ENCODE measurements at places on chromosomes 3 and 15. TPM values are rescaled to one million over a fixed set of nuclear protein-coding genes. Genes with fewer than 3 reads are reported as not detected.

RAB5A gene
- 15.9 TPM for total RNA-seq

AGBL1 gene
- total RNA-seq: not detected

GRCh38 chr3:155704771-155705559 lies 39.9 kb downstream of the PLCH1 start:
- DNase-seq: no peak

DNA sequence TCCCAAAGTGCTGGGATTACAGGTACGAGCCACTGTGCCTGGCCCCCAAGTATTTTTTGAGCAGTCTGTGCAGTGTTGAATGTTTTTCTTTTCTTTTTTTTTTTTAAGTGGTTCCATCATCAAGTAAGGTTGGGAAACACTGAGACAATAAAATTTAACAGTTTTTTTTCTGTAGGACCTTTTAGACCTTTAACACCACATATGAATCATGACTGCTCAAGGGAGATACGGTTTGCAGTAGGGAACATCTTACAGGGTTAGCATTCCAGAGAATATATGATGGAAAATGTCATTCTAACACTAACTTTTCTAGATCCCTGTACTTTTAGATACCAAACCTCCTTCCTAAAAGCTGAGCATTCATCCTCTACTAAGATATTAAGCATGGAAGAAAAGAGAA lies 41.7 kb downstream of the SNX4 start:
- DNase-seq: no peak

DNA sequence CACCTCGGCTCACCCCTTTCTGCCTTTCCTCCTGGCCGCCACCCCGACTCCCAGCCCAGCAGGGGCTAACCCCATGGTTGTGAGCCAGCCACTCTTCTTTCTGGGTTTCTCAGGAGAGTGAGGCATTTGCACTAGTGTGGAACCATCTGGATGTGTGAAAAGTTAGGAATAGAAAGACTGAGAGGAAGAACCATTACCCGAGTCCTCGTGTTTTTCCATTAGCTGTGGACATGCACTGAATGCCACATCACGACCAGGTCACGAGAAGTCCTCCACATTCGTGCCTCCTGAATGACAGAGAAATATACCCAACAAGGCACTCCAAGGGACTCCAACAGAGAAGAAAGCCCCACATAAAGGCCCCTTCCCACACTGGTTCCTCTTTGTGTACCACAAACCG lies 18.0 kb upstream of the RAD18 start:
- DNase-seq: no peak

GRCh38 chr3:188160751-188161150 lies 6.8 kb downstream of the LPP start:
- no peak for DNase-seq

- DNase-seq: no peak
Measured at GRCh38 chr3:84292128-84292527, 666.7 kb upstream of the CADM2 start.

RTP3 gene
- 0.41 TPM for total RNA-seq

- no peak for DNase-seq
Measured at GRCh38 chr15:100224206-100225185, 117.3 kb downstream of the ADAMTS17 start.

SNURF gene
- total RNA-seq: 12.5 TPM

FAM3D gene
- total RNA-seq: 0.17 TPM

- DNase-seq: no peak
Measured at GRCh38 chr3:135197246-135197645, 402.2 kb downstream of the EPHB1 start.

GRCh38 chr3:66317750-66318376 lies 97.1 kb downstream of the SLC25A26 start:
- no peak for DNase-seq

FBLN2 gene
- not detected for total RNA-seq

NUSAP1 gene
- 155 TPM for total RNA-seq

CCRL2 gene
- 6.6 TPM for total RNA-seq

DNA sequence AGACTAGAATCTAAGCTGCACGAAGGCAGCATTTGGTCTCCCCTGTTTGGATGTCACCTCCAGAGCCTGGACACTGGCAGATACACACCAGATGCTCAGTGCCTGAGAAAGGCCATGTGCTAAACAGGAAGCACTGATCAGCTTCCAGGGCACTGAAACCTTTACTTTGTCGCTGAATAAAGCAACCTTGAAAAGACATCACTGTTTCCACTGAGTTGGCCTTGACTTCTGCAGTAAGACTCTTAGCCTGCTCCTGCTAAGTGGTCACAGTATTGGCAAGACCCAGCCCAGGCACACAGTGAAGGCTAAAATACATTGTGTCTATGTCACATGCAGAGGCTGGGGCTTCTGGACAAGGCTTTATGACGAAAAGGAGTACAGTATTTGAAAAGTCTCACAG lies 104.3 kb upstream of the ICE2 start:
- DNase-seq: no peak

POPDC2 gene
- total RNA-seq: 0.06 TPM

CAND2 gene
- 0.31 TPM for total RNA-seq

- no peak for DNase-seq
Measured at GRCh38 chr3:420584-420983, 224.0 kb downstream of the CHL1 start.

AP3S2 gene
- 60.9 TPM for total RNA-seq

DNA sequence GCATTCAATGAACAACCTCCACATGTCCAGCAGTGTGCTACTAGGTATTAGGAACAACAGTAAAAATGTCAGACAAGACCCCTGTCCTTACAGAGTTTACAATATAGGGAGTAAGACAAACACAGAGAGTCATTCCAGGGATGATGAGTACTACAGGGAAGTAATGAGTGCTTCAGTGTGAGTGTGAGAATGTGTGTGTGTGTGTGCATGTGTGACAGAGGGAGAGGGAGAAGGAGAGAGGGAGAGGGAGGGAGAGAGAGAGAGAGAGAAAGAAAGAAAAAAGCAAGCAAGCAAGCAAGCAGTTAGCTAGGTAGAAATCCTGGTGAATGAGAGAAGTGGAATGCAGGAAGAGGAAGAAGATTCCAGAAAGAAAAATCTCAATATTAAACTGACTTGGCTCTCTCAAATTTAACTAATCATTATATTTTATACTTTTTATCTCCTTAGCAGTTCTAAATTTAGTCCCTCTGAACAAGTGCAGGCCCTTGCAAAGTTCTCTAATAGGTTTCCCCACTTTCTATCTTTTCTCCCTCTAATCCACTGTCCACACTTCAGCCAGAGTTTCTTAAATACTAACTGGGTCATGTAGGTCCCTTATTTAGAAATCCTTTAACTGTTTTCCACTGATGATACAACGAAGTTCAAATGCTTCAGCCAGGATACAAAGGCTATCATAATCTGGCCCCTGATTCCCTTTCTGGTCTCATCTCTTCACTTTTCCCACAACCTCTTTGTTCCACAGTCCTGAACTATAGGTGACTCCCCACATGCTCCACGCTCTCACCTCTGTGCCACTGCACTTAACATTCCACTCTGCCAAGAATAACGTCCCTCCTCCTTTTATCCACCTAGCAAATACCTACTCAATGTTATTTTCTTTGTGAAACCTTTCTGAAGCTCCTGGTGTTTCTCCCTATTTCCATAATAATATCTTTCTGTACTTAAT lies 10.3 kb downstream of the DCBLD2 start:
- DNase-seq: no peak

DNA sequence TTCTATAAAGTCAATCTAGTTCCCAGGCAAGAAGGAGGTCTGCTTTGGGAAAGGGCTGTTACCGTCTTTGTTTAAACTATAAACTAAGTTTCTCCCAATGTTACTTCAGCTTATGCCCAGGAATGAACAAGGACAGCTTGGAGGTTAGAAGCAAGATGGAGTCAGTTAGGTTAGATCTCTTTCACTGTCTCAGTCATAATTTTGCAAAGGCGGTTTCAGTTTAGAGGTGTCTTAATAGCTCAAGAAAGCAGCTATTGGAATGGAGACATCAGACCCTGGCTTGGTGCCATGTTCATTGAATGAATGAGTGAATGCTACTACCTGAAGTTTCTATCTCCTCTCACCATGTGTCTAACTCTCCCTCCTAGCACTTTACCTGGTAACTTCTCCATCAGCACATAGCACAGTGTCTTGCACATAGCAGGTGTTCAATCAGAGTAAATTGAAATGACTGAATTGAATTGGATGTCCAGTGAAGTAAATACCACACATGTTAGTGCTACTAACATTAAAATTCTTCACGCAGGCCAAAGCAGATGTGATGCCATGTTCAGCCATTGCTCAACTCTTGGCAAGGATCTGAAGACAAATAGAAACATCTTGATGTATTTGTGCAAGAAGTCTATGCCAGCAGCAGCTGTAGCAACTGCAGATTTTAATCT lies 28.2 kb downstream of the CLEC3B start:
- DNase-seq: peak; percentile 61

DNA sequence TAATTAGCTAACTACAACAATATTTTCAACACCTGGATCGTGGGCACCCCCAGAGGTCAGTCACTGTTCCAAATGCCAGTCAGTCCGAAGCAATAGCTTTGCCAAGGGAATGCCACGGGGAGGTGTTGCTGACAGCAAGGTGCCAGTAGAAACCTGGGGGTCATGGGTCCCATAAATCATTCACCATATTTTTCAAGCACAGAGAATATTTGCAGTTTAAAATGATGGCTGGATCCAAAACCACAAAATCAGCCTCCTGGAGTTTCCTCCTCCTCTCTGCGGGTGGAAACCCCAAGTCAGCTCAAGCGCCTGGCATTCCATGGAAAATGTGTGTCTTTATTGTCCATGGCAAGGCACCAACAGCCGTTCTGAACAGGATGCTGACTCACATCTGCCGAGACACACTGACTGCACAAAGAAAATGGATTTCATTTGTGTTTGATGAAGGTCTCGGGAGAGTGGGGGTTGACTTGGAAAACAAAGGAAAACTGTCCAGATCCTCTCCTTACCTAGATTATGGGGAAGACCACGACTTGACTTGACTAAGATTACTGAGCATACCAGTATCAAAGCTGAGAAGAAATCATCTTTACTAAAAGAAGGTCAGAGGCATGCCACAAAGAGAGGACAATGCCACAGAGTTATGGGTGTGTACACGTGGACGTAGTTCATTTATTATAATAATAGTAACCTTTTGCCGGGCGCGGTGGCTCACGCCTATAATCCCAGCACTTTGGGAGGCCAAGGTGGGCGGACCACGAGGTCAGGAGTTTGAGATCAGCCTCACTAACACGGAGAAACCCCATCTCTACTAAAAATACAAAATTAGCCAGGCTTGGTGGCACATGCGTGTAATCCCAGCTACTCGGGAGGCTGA lies 26.4 kb downstream of the ANXA2 start:
- DNase-seq: peak; percentile 99

- peak; percentile 31 for DNase-seq
Measured at GRCh38 chr3:16511681-16512434, 1.6 kb downstream of the RFTN1 start.

- DNase-seq: peak; percentile 65
Measured at GRCh38 chr3:152444029-152444641, 175.4 kb downstream of the MBNL1 start.

DNA sequence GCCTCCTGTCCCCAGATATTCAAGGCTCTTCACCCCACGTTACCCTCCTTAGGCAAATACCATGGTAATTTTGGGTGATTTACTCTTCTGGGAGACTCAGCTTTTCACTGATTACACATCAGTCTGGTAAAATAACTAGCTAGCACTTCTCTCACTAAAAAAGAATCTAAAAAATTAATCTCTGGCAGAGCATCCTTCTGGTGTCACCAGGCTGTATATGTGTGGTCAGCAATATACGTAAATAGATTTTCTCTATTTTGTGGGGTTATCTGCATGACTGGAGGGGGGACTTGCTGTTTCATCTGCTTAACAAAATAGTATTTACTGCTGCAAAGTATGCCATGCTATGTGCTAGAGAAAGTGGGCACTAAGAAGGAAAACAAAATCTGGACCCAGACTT lies 45.1 kb downstream of the LRRC28 start:
- no peak for DNase-seq

DNA sequence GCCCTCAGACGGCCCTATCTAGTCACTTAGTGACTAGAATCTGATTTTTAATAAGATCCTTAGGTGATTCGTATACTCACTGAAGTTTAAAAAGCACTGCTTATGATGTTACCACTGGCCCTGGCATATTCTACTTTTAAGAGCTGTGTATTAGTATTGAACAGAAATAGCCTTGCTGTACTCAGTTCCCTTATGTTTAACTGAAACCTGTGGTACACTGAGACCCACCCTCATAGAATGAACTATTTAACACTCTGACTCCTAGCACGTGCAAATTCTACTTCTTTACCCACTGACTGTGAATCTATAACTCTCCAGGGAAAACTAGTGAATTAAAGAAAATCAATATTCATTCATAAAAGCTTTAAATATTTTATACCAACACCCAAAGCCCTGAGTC lies 108.9 kb downstream of the CCNL1 start:
- no peak for DNase-seq

PXK gene
- 41.7 TPM for total RNA-seq

PIGZ gene
- total RNA-seq: 0.89 TPM

DNA sequence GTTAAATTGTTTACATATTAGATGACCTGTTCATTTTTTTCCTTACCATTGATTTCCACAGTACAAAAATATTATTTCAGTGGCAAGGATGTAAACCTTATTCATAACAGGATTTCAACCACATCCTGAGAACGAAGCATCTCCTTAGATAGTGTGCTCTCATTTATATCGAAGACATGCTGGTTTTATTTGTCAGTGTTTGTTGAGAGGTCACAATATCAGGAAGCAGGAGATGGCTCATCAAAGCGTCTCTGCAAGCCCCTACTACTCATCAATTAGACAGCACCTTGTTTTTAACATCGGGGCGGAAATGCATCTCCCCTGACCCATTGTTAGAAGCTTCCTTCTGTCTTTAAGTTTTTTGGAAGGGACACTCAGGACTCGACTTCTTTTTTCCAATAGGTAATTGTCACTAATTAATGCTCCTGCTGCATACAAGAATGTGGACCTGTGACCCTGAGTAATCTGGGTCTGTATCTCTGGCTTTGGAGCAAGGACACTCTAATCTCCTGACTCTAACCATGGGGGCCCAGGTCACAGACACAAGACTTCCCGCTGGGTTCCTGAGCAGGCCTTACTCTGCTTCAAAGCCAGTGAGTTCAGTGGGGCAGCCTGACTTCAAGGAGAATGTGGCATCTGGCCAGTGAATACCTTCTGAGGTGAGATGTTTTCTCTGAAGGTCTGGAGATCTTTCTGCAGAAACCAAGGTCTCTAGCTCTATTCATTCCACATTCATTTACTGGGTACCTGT lies 50.3 kb downstream of the MECOM start:
- DNase-seq: no peak

GRCh38 chr3:181464033-181464694 lies 247.6 kb upstream of the SOX2 start:
- no peak for DNase-seq

TERC gene
- total RNA-seq: 68.1 TPM

DNA sequence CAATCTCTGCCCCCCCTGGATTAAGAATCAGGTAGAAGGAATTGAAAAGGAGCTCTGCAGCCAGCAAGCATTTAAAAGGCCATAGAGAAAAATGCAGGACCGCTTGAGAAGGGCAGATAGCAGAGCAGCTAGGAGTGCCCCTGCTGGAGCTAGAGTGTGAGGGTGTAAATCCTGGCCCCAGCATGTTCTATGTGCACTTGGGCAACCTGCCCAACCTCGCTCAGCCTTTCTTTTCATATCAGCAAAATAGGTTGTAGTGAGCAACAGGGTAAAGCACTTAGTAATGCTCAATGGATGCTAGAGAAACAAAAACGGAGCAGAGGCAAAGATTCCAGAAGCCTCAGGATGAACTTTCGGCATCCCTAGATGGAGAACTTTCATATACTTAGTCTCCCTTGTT lies 25.0 kb upstream of the THBS1 start:
- no peak for DNase-seq

- DNase-seq: no peak
Measured at GRCh38 chr15:83119968-83120581, 12.6 kb downstream of the TM6SF1 start.
